Inflammatory macrophage (primary cell): ENCODE measurements at places on chromosomes 3 and 15.
A peak's percentile ranks its signal among the peaks of the same experiment; 100 is the strongest.

GRCh38 chr3:114841515-114841914, 305.6 kb downstream of the ZBTB20 start:
- DNase-seq: no peak

DNA sequence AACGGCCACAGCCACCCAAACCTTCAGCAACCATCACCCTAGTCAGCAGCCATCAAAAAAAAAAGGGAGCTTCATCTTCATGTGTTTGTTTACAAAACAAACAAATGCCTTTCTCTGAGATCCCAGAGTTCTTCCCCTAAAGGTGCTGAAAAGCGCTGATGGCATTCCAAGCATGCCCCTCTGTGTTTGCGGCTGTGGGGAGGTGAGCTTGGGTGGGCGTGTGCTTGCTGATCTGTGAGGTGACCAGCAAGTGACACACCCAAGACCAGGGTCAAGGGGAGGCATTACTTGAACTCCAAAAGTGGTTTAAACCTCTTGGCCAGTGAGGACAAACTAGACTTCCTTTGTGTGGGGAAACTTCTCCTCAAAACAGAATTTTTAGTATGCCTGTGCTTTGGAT, 81.5 kb downstream of the DHX36 start:
- DNase-seq: no peak

GRCh38 chr3:140007911-140008869, 73.2 kb downstream of the CLSTN2 start:
- DNase-seq: no peak

DNA sequence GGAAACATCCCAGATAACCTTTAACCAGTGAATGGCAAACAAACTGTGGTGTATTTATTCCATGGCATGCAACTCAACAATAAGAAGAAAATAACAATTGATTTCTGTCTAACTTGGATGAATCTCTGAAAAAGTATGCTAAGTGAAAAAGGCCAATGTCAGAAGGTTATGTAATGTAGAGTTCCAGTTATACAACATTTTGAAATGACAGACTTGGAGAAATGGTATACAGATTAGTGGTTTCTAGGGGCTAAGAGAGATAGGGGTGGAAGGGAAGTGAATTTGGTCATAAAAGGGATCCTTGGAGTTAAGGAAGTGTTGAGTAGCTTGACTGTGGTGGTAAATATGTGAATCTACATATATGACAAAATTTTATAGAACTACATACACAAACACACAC, 269.4 kb upstream of the SUCLG2 start:
- DNase-seq: peak; percentile 13

GRCh38 chr3:297585-297984, 101.0 kb downstream of the CHL1 start:
- DNase-seq: no peak

- DNase-seq: peak; percentile 28
Observed at GRCh38 chr3:119322021-119322834, 28.0 kb downstream of the ARHGAP31 start.

DNA sequence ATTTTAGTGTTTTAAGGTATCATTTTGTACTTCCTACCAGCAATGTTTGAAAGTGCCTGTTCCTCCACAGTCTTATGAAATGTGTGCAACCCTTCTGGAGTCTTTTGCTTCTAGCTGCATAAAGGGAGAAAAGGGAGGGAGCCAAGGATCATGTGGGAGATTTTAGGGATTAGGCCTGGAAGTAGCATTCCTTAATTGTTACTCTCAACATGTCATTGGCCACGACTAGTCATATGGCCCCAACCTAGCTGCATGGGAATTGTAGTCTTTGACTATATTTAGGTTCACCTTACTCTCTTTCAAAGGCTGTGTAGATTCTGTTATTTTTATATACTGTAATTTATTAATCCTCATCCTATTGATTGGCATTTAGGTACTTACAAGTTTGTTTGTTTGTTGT, 14.9 kb downstream of the CRTAP start:
- DNase-seq: no peak

GRCh38 chr3:69491975-69492374, 106.1 kb upstream of the FRMD4B start:
- no peak for DNase-seq

- DNase-seq: no peak
Observed at GRCh38 chr15:36832774-36833463, 253.5 kb downstream of the CDIN1 start.

- no peak for DNase-seq
Observed at GRCh38 chr3:132332508-132332907, 15.3 kb downstream of the ACP3 start.

GRCh38 chr3:133763797-133764683, 17.8 kb downstream of the TF start:
- peak; percentile 11 for DNase-seq

- no peak for DNase-seq
Observed at GRCh38 chr15:89937365-89938350, 24.9 kb upstream of the ARPIN start.

DNA sequence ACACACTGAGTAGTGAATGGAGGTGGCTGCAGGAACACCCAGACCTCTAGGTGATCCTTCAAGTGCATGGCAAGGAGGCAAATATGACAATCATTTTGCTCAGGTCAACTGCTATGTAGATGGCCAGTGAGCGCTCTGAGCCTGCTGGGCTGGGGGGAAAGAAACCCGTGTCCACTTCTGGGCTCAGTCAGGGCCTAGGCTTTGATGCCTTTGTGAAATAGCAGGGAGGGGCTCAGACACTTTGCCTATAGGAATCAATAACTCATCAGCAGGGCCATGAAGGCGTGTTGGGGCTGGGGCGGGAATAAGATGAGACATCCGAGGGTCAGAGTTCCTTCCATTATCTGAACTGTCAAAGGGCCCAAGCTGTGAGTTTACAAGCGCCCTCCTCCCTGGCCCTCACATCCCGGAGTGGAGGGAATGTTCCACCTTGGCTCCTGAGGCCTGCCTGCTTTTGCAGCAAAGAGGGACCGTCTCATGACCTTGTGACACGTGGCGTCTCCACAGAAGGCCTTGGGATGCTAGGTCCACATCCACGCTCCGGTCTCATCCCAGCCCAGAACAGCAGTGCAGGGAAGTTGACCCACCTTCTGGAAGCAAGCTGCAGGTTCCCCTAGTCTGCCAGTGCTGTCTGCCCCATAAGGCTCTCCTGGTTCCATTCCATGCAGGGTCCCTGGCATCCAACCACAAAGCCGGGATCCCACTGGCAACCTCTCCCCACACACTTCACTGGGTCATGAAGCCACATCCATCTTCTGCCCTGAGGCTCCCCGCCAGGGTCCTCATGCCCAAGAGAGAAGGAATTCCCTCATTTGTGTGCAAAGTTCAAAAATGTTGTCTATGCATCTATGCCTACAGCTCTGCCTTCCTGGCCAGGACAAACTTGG, 78.4 kb downstream of the CHSY1 start:
- no peak for DNase-seq

DNA sequence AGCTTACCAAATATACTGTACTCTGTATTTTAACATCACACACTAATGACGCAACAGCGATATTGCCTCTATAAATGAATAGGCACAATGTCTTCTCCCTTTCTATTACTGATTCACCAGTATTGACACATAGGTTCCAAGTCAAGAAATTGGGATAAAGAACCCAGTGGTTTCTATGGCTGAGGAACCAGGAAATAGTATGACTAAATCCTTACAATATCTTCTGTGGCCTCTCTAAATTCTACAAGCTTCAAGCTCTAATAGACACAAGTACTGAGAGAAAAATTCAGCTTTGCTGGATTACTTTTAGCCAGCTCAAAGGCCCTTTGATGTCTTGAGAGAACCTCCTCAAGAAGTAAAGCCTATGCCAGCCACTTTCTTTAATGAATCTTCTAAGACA, 162.5 kb downstream of the DPH6 start:
- DNase-seq: no peak

GRCh38 chr3:78516437-78516836, 1251.4 kb downstream of the ROBO1 start:
- DNase-seq: no peak

GRCh38 chr3:141538568-141539240, 51.9 kb downstream of the RASA2 start:
- DNase-seq: no peak

DNA sequence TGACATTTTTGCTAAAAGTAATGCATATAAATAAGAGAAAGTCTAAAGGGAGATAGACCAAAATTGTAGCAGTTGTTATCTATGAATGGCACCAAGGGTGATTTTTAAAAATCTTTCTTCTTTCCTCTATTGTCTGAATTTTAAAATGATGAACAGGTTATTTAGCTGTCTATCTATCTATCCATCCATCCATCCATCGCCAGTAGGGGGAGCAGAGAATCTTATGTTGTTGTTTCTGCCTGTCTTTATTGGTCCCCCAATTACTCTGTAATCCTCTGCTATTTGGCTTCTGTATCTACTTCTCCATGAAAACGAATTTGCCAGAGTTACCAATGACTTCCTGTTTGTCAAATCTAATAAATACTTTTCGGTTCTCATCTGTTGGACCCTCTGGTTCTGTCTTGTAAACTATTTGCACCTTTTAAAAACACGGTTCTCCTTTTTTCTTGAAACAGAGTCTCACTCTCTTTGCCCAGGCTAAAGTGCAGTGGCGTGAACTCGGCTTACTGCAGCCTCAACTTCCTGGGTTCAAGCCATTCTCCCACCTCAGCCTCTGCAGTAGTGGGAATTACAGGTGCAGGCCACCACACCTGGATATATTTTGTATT, 86.0 kb downstream of the ECT2 start:
- DNase-seq: peak; percentile 8

DNA sequence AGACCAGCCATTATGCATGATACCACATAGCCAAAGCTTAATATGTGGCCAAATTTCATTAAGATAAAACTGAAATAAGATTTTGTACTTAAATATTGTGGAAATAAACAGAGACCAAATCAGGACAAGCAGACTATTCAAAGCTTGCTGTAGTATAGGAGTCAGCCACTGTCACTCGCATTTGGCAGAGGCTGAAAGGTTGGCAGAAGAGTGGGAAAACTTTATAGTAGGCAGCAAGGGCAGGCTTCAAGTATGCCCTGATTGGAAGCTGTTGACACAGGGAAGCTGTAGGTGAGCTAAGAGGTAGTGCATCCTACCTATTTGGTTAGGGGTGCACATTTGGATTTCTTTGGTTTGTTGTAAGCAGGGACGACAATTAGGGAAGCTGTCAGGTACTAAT, 202.5 kb upstream of the PDZRN3 start:
- no peak for DNase-seq

DNA sequence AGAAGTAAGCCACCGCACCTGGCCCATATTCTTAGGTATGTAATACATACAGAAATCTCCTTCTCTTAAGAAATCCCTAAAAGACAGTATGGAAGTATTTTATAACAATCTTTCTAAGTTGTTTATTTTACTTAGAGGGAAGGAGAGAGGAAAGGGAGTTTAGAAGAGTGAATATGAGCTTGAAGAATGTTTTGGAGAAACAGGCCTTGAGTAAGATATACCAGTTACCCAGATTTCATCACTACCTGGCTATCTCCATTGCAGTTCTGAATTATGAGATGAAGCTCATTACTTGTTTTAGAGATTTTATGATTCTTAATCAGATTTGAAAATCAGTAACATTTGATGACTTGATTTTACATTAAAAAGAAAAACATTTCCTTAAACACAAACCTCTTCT, 71.9 kb downstream of the DCUN1D1 start:
- DNase-seq: no peak

DNA sequence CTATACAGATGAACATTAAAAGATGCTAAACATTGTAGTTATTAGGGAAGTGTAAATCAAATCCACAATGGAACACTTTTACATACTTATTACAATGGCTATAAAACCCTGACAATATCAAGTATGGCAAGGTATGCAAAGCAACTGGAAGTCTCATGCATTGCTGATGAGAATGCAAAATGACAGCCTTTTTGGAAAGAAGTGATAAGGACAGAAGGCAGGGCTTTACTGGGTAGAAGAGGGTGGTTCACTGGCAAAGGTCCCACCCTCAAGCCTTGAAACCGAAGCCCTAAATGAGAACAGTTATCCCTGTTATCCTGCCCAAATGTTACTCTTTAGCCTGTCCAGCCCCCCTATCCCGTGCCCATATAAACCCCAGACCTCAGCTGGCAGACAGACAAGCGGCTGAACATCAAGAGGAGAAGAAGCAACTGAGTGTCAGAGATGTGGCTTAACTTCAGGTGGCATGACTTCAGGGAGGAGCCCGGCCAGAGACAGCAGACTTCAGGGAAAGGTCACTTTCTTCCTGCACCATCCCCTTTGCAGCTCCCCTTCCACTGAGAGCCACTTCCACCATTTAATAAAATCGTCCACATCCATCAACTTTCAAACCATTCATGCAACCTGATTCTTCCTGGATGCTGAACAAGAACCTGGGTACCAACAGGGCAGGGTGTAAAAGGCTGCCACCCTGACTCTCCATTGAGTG, 732 bp upstream of the GCSAM start:
- DNase-seq: no peak

GRCh38 chr15:91997163-91997562, 143.7 kb downstream of the SLCO3A1 start:
- DNase-seq: no peak

DNA sequence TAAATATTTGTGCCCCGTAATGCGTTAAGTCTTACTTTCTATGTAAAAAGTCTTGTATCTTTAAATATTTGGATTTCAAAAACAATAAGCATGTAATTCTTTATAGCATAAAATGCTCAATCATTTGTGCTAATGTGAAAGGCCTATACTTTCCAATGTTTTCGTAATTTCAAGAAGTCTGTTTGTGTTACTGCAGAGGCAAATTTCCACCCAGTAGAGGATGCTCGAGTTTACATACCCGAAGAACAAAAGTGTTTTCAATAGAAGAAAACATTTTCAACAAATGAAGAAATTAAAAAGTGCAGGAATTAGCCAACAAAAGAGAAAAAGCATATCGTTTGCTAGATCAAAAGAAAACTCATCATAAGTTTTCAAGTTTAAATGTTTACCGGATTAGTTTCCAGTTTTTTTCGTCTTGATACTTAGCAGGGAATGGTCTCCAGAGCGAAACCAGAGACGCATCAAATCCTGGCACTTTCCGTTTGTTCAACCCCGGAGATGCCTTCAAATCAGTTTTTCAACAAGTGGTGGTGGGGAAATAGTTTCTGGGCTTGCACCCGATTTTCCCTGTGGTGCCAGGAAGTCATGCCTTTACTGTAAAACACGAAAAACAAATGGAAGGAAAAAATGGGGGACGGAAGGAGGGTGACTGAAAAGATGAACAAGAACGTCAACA, 1.0 kb downstream of the CGGBP1 start:
- peak; percentile 7 for DNase-seq

- DNase-seq: no peak
Observed at GRCh38 chr3:165532851-165533250, 304.4 kb downstream of the BCHE start.

GRCh38 chr3:113213896-113214587, 2.7 kb downstream of the BOC start:
- DNase-seq: no peak

- peak; percentile 38 for DNase-seq
Observed at GRCh38 chr3:59424268-59425010, 374.6 kb upstream of the CFAP20DC start.

DNA sequence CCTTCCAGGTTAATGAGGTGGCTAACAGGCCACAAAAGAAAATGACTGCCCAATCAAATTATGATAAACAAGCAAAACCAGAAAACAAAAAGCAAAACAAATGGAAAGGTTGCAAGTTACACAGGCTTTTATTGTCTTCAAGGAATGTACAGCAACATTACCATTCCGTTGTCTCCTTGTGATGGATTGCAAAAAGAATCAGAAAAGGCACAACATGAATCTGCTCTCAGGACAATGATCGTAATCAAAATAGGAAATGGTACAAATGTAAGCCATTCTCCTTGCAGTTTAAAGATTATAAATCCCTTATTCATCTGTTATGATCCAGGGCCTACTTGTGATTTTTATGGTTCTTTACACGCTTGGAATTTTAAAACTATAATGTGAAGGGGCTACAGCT, 125.8 kb downstream of the ECT2 start:
- no peak for DNase-seq

- DNase-seq: no peak
Observed at GRCh38 chr3:189606774-189607173, 24.4 kb upstream of the TP63 start.
